ENCODE measurements at places on chromosomes 7 and 10. TPM values are rescaled to one million over a fixed set of nuclear protein-coding genes. Genes with fewer than 3 reads are reported as not detected.

ICA1 gene
- total RNA-seq = not detected

FANK1 gene
- 4.3 TPM for total RNA-seq

MICALL2 gene
- total RNA-seq = 18.3 TPM

ZP3 gene
- 6.5 TPM for total RNA-seq

SPDYE16 gene
- total RNA-seq = not detected

RPEL1 gene
- total RNA-seq = 0.12 TPM

PLPP4 gene
- 0.85 TPM for total RNA-seq

MYH16 gene
- not detected for total RNA-seq
